ENCODE measurements at places on chromosomes 3 and 15.

DNA sequence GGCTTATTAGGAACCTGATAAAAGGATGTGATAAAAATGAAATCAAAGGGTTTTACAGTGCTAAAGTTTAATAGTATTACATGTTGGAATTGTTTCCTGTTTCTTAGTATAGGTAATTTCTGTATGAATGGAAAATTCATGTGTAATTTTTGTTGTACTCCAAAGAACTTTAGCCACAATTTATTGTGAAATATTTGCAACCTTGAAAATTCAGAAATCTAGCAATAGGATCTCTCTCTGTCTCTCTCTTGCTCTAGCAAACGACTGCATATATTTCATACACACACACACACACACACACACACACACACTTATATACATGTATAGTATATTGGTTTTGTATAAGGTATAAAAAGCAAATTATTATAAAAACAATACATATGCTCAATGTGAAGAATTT is 59.6 kb downstream of the PIAS1 start:
- no peak for DNase-seq

DNA sequence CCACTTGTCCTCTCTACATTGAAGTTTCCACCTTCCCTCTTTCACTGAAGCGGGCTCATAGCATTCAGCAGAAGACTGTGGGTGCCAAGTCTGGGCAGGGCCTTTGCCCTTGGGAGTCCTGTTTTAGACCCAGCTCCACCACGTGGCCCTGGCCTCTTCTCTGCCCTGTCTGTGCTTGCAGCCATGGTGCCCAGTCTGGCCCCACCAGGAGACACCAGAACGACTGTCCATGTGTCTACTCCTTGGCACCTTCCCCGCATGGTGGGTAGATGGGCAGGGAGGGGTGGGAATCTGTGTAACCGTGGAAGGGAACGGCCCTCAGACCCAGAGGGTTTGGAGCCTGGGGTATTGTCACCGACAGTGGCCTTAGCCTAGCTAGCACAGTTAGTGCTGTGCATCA is 17.9 kb upstream of the EMC3 start:
- no peak for DNase-seq

DNA sequence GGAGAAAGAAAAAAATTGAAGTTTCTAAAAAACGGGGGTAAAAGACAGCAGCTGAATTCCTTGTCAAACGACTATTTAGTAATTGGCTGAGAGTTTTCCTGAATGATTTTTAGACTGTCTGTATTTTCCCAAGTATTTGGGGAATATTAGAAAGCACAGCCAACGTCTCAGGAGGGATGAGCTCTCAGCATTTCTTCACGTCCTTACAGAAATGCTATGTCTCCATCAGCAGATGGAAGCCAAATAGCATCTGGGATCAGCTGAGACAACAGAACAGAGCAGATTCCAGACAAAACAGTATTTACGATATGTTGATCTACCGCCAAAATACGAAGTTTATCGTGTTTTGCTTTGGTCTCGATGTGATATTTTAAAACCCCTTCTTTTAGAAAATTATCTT is 5.3 kb upstream of the TMC3 start:
- no peak for DNase-seq

- no peak for DNase-seq
Measured at GRCh38 chr15:79339588-79340314, 28.8 kb downstream of the TMED3 start.

DNA sequence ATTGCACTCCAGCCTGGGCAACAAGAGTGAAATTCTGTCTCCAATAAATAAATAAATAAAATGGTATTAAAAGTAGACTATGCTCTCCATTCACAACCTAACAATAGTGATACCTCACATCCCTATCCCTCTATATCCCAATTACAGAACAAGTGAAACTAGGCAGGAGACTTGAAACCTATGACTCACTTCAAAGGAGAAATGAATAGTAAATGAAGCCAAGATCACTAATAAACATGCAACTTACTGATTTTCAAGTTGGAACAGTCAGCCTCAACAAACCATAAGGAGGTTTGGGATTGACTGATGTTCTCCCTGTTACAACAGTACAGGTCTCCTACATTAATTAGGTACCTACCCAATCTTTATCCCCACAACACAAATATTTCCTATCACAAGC is 103.4 kb downstream of the GSK3B start:
- no peak for DNase-seq

- DNase-seq: no peak
Measured at GRCh38 chr15:95377258-95377852, 953.1 kb upstream of the NR2F2 start.

GRCh38 chr3:39211332-39212130 is 19.1 kb upstream of the XIRP1 start:
- DNase-seq: no peak

DNA sequence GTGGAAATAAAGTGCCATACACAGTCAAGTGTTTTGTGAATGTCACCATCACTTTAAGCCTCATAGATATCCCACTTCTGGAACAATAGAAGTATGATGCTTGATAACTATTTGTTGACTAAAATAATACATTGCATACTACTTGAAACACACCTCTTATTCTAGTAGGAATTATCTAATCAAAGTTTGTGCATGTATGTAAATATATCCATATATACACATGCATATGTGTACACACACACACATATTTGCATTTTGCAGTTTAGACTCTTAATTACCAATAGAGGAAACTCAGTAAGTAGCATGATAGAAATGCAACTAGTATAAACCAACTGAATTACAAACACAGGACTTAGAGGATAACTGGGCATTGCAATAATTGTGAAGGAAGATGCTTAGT is 1084.1 kb downstream of the FHIT start:
- no peak for DNase-seq

GRCh38 chr3:149771652-149772271 is 19.5 kb upstream of the COMMD2 start:
- peak; percentile 22 for DNase-seq

Data from HuH-7.5 (cell line).